SK-N-DZ (cell line): ENCODE measurements at places on chromosomes 2 and 18.

DNA sequence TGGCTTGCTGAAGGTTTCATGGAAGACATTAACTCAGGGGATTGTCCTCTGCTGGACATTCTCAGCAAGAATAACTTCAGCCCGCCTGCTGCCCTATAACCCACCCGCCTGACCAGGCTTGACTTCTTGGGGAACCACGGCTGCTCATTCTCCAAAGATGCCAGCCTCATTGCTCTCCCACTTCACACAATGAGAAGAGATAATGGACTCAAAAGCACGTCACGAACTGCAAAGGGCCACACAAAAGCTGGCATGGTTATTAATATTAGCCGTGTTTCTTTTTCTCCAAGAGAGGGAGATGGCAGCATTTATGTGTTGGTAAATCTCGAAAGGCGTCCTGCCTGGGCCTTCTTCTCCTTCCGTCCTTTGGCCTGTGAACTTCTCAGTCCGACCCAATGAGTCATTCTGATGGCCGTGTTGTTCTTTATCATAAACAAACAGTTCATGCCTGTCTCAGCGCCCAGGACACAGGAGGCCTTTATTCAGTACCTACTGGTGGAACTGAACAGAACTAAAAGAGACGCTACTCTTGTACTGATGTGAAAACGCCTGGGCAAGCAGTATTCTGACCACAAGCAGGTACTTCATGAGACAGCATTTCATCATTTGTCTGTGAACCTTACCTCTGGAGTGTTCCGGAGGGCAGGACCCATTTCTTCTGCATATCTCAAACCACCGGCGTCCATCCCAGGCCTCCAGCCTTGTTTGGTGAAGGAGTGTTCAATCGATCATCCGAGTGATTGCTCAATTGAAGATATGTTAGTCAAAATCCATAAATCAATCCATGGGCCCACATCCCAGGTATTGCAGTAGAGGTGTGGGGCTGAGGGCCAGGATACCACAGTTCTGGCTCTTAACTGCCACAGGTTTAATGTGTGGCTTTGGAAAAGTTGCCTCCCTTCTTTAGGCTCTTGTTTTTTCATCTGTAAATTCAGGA is 25.1 kb upstream of the KLHL29 start:
- DNase-seq, result no peak

- no peak for DNase-seq
Observed at GRCh38 chr2:165528691-165529090, 59.2 kb downstream of the CSRNP3 start.

DNA sequence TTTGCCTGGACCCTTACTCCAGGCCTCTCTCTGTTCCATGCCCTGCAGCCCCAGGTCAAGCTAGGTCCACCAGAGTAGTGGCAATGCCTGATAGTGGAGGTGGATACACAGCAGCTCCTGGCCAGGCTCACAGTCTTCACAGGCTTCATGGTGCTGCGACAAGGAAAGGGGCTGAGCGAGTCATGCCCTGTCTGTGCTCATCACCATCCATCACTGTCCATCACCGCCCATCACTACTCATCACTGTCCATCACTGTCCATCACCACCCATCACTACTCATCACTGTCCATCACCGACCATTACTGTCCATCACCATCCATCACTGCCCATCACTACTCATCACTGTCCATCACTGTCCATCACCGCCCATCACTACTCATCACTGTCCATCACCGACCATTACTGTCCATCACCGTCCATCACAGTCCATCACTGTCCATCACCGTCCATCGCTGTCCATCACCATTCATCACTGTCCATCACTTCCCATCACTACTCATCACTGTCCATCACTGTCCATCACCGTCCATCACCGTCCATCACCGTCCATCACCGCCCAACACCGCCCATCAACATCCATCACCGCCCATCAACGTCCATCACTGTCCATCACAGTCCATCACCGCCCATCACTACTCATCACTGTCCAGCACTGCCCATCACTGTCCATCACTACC is 57.1 kb upstream of the OTOS start:
- DNase-seq, result no peak

- no peak for DNase-seq
Observed at GRCh38 chr18:73719611-73720010, 428.0 kb downstream of the FBXO15 start.

- no peak for DNase-seq
Observed at GRCh38 chr18:45104049-45104395, 423.3 kb downstream of the SETBP1 start.

DNA sequence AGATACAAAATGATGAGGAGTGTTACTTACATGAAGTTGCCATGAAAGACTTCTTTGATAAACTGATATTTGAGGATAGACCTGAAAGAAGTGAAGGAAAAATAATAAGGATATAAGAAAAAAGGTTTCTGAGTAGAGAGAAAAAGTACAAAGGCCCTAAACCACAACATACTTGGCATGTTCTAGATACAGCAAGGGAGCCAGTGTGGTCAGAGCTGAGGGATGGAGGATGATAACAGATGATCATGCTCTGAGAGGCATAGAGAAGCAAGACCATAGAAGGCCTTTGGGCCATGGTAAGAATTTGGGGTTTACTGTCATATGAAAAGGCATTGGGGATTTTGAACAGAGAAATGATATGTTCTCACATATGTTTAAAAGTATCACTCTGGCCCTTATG is 424.1 kb upstream of the CHST9 start:
- no peak for DNase-seq

GRCh38 chr2:70126413-70126812 is 39.1 kb downstream of the PCBP1 start:
- no peak for DNase-seq

GRCh38 chr2:239697399-239698164 is 296.8 kb upstream of the HDAC4 start:
- DNase-seq, result no peak

- no peak for DNase-seq
Observed at GRCh38 chr2:36820942-36821605, 124.6 kb downstream of the VIT start.

GRCh38 chr2:135664623-135665068 is 77.0 kb upstream of the UBXN4 start:
- DNase-seq, result no peak

DNA sequence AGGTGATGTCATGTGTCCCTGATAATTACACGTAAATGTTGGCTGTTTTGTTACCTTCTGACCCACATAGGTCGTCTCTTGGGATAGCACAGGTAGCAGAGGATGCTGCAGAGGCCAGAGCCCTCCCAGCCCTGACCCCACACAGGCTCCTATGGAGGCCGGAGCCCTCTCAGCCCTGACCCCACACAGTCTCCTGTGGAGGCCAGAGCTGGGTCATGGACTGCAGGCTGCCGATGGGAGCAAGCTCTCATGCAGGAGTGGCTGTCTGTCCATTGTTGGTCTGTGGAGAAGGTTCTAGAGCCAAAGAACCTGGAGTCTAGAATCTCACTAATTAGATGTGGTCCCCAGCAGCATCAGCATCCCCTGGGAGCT is 155.5 kb downstream of the LDLRAD4 start:
- no peak for DNase-seq

DNA sequence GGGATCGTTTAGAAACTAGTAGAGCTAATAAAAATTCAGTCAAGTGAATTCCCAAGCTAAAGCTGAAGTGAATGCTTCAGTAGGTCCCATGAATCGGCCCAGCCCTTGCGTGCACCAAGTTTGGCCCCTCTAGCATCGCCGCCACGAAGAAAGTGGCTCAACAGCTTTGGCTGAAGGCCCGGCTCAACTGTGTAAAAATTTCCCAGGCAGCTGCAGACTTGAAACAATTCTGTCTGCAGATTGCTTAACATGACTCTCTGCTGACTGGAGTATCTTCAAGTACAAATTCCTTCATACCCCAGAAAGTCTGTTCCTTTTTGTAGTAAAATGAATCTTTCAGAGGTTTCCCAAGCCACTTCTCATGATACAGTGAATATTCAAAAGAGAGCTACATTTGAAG is 32.7 kb downstream of the ALMS1 start:
- DNase-seq, result no peak

- DNase-seq, result no peak
Observed at GRCh38 chr2:28628506-28628905, 123.1 kb upstream of the PPP1CB start.

DNA sequence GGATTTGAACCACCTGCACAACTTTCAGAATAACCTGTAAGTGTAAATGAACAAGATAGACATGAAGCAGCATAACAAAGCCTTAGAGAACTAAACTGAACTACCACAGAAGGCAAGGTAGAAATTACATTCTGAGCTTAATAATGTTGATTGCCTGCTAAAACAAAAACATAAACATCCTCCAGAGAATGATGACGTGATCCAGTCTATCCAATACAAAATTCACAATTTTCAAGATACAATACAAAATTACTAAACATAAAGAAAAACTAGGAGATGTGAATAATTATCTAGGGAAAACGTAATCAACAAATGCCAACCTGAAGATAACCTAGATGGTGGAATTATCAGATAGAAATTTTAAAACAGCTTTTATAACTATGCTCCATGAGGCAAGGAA is 40.7 kb upstream of the EGR4 start:
- DNase-seq, result no peak

DNA sequence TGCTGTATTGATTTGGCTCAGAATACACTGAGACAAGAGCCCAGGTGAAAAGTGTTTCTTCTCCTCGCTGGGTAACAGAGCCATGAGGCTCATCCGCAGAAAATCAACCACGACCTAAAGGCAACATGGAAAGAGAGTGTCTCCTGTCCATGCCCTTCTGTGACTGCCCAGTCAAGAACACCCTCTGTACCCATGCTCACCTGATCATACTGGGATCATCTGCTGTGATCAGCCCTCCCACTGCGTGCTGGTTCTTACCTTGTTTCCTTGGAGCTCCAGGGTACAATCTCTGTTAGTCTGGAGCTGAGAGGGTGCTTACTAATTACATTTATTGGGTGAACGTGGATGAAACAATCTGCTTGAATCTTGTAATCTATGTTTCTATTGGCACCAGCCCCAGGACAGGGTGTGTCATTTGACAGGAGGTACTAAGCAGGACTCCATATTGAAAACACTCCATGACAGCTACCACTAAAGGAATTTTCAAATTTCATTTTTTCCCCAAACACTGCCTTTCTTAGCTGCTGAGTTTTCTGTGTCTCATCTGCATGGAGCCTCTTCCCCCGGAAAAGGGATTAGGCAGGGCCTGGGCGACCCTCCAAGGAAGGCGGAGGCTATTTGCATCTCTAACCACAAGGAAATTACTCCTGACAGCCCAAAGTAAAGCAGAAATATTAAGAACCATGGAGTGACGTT is 39.7 kb upstream of the GRP start:
- DNase-seq, result no peak

DNA sequence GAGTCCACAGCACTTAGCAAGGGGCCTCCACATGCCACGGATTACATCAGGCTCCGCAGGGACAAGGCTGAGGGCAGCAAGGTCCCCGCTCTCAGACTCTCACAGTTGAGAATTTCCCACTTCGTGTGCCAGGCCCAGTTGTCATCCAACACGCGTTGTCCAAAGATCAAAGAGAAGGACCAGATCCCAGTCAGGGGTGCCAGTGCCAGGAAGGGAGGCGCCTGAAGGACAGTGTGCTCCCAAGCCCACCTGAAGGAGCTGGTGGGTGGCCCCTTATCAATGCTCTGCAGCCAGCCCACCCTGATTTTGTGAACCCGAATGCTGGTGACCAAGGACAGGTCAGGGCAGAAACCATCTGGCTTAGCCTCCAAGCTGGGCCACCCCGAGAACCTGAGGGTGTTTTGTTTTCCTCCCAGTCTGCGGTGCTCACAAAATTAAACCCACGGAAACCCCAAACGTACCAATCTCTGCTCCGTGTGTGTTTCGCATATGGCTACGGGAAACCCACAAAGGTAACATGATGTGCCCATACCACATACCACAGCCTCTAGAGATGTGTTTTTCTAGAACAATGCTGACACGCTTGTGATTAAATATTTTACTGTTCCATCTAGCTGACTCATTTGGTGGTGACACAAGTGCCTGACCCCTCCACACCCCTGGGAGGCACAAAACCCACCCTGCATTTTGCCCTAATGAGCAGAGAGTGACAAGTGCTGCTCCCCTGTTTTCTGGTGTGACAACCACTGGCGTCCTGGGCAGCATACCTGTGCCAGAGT is 24.5 kb downstream of the CRACDL start:
- DNase-seq, result no peak

DNA sequence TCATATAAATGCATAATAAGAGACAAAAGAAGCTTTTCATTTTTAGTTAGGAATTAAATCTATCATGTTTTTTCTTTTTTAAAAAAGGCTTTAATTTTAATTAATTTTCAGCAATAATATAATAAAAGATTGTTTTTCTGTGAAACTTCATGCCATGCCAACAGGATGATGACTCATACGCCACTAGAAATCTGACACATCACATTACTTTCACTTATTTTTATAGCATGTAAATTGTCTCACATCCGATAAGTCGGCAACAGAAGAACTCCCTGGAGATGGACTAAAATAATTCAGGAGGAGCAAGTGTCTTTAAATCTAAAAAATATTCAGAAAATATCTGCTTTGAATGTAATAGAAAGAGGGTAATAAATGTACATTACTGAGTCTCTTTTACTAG is 1024.2 kb upstream of the ACVR2A start:
- no peak for DNase-seq

- DNase-seq, result no peak
Observed at GRCh38 chr18:70414315-70414900, 125.6 kb downstream of the SOCS6 start.

- DNase-seq, result no peak
Observed at GRCh38 chr2:50546790-50547189, 485.1 kb downstream of the NRXN1 start.
